ENCODE measurements at places on chromosomes 13 and 19. TPM values are rescaled to one million over a fixed set of nuclear protein-coding genes. Genes with fewer than 3 reads are reported as not detected.

The FCAR gene
- not detected for total RNA-seq

The CLEC17A gene
- total RNA-seq: not detected

The ZNF208 gene
- not detected for total RNA-seq

The ZNF709 gene
- not detected for total RNA-seq

The GRIK5 gene
- 0.53 TPM for total RNA-seq

The SIGLECL1 gene
- total RNA-seq: not detected

The RGS9BP gene
- total RNA-seq: 0.35 TPM

The SRRM5 gene
- 1.1 TPM for total RNA-seq

The CLIP3 gene
- 0.73 TPM for total RNA-seq

The YJEFN3 gene
- 3.4 TPM for total RNA-seq

The TBXA2R gene
- total RNA-seq: 1.1 TPM

The KANK3 gene
- 7.2 TPM for total RNA-seq

The ZNF534 gene
- total RNA-seq: not detected

The IER2 gene
- total RNA-seq: 41.8 TPM

The C2CD4C gene
- 0.53 TPM for total RNA-seq

The LYPD3 gene
- 0.21 TPM for total RNA-seq

The TTYH1 gene
- total RNA-seq: not detected

The ZNF681 gene
- total RNA-seq: not detected

The APC2 gene
- 1.6 TPM for total RNA-seq

The SYCN gene
- not detected for total RNA-seq

The TMTC4 gene
- total RNA-seq: 10.1 TPM

The RFPL4AL1 gene
- total RNA-seq: not detected

The SBSN gene
- 3.9 TPM for total RNA-seq

The CABP5 gene
- total RNA-seq: not detected

The C3 gene
- 60.4 TPM for total RNA-seq

All from A549 treated with dexamethasone at 1 μM for 4 hours (cell line).